Progenitor cell of endocrine pancreas (in vitro differentiated cells): ENCODE measurements at places on chromosomes 5 and 9. TPM values are rescaled to one million over a fixed set of nuclear protein-coding genes. Genes with fewer than 3 reads are reported as not detected.

The HRCT1 gene
- total RNA-seq, result not detected in 2 replicates

DNA sequence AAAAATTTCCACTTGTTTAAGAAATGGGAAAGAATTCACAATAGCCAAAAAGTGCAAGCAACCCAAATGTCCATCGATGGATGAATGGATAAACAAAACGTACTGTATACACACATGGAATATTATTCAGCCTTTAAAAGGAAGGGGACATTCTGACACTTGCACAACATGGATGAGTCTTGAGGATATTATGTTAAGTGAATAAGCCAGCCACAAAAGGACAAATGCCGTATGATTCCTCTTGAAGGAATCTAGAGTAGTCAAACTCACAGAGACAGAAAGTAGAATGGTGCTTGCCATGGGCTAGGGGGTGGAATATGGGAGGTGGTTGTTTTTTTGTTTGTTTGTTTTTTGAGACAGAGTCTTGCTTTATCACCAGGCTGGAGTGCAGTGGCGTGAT lies 3.8 kb upstream of the ATP6V0E1 start:
- H3K36me3 ChIP-seq, result no peaks in the 10 kb centered on the region
- H3K4me1 ChIP-seq, result peaks cover 4% of the 10 kb centered on the region
- no peak overlapping the region for H3K27ac ChIP-seq
- peaks cover 18% of the 10 kb centered on the region for H3K27me3 ChIP-seq

- H3K36me3 ChIP-seq, result peaks cover 3% of the 10 kb centered on the region
- no peak for DNase-seq
- peak overlapping the region; percentile 84 for H3K4me3 ChIP-seq
- peaks cover 34% of the 10 kb centered on the region for H3K4me1 ChIP-seq
Measured at GRCh38 chr9:88387552-88388202, 567 bp upstream of the SPIN1 start.

DNA sequence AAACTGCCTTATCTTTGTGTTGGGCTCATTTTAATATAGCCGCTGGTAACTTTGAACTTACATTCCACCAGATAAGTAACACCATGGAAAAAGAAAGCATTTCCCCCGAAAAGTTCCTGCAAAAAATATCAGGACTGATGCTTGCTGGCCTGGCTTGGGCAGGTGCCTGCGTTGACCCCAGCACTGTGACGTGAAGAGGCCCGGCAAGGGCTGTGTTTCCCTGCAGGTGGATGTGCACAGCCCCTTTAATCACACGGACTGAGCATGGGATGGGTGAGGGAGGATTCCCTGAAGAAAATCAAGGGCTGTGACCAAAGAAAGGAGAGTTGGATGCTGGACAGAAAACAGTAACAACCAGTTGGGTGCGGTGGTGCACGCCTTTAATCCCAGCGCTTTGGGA lies 138.2 kb downstream of the NSG2 start:
- H3K27ac ChIP-seq, result no peak overlapping the region
- H3K36me3 ChIP-seq, result no peaks in the 10 kb centered on the region

- no peak for DNase-seq
- no peak overlapping the region for H3K4me3 ChIP-seq
- no peaks in the 10 kb centered on the region for H3K36me3 ChIP-seq
- no peaks in the 10 kb centered on the region for H3K27me3 ChIP-seq
- peak overlapping the region; percentile 11 for H3K27ac ChIP-seq
Measured at GRCh38 chr5:32487424-32487823, 42.9 kb upstream of the ZFR start.

DNA sequence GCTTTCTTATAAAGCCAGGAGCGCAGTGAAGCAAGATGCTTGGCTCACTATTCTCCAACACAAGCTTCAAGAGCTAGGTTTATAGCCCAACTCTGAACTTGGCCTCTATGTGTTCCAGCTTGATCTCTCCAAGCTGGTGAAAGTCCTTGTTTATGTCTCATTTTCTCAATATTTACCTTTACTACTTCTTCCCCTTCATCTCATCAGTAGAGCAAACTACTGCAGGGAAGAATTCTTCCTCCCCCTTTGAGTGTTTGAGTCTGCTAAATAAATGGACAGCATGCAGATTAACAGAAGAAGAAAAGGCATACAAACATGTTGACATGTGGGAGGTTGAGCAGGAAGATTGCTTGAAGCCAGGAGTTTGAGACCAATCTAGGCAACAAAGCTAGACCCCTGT lies 460.7 kb downstream of the ZNF608 start:
- H3K4me1 ChIP-seq, result peaks cover 18% of the 10 kb centered on the region
- H3K27ac ChIP-seq, result no peak overlapping the region
- DNase-seq, result no peak
- no peaks in the 10 kb centered on the region for H3K36me3 ChIP-seq
- no peaks in the 10 kb centered on the region for H3K27me3 ChIP-seq
- H3K4me3 ChIP-seq, result no peak overlapping the region

DNA sequence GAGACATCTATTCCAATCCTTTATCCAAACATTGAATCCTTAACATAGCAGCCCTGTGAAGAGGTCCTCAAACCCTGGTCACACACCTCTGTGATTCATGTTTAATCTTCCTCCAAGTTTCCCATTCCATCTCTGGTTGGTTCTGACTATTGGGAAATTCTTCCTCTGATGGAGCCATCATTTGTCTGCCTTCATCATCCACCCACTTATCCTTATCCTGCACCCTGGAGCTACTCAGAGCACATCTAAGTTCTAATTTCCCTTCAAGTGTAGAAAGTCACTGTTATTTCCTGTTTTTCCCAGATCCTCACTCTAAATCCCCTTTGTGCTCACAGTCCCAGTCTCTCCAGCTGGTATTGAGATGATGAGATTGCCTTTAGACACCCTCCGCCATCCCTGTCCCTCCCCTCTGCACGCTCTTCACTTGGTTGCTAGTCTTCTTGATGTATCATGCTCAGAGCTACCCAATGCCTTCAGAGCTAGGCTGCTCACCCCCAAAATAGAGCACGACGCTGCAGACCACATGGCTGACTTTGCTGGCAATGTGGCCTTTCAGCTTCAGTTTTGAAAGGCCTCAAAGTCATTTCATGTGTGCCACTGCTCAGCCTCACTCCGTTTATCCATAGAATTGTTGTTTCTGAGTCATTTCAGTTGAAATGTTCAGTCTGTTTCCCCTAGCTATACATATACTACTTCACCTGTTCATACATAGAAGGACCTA lies 154.3 kb downstream of the PALM2AKAP2 start:
- H3K4me1 ChIP-seq, result no peaks in the 10 kb centered on the region
- DNase-seq, result no peak
- H3K36me3 ChIP-seq, result no peaks in the 10 kb centered on the region
- H3K4me3 ChIP-seq, result no peak overlapping the region

DNA sequence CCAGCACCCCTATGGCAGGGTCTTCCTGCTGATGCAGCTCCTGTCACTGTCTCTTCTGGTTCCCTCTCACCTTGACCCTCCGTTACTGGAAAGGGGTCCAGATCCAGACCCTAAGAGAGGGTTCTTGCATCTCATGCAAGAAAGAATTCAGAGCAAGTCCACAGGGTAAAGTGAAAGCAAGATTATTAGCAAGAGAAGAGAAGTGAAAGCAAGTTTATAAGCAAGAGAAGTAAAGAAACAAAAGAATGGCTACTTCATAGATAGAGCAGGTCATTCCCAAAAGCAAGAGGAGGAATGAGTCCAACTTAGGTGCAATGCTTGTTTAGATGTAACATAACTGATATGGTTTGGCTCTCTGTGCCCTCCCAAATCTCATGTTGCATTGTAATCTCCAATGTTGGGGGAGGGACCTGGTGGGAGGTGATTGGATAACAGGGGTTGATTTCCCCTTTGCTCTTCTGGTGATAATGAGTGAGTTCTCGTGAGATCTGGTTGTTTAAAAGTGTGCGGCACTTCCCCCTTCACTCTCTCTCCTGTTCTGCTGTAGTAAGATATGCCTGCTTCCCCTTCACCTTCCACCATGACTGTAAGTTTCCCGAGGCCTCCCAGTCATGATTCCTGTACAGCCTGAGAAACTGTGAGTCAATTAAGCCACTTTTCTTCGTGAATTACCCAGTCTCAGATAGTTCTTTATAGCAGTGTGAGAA lies 183.3 kb downstream of the MED10 start:
- H3K27me3 ChIP-seq, result peaks cover 3% of the 10 kb centered on the region
- no peak for DNase-seq

DNA sequence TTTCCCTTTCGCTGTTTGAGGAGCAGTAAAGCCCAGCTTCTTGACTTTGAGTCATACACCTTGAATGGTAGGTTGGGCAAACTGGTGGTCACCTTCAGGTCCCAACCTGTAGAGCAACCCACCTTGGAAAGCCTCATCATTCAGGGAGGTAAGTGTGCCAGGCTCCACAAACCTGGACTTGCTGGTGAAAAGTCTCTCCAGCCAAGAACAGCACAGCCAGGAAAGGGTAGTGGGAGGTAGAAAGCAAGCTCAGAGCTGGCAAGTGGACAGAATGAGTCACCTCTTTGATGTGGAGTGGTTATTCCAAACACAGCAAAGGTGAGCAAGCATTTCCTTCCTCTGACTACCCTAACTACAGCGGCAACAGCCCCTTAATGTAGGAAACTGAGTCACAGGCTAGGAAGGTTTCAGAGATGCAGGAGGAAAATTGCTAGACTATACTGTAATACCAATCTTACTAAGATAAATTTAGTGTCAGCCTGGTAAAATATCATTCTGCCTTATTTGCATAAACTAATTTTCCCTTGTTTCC lies 117.5 kb upstream of the MTAP start:
- H3K36me3 ChIP-seq, result no peaks in the 10 kb centered on the region
- no peak overlapping the region for H3K27ac ChIP-seq
- H3K27me3 ChIP-seq, result no peaks in the 10 kb centered on the region
- no peak for DNase-seq
- no peaks in the 10 kb centered on the region for H3K4me1 ChIP-seq

DNA sequence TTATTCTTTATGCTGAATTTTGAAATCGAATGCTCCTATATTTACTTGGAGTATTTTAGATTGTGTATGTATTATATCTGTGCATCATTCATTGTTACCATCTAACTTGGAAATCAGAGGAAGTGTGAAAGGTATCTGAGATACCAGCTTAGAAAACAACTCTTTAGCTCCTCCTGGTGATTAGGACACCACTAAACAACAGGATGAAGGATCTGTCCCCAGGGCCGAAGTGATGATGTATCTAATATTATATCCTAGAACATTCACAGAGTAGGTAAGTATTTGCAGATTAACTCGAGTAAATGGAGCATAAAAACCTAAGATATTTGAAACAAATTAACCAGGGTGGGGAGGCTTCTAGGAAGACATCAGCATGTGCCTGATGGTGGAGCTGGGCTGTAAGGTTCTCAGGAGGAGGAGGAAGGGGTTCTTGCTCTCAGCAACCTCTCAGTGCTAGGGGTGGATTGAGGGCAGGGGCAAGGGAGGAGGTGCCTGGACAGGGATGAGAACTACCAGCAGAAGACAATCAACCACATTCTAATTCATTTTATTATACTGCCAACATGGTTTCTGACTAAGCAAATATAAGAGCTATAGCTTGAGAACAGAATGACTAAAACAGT lies 2.6 kb upstream of the NFIL3 start:
- H3K27ac ChIP-seq, result no peak overlapping the region
- no peak overlapping the region for H3K4me3 ChIP-seq

DNA sequence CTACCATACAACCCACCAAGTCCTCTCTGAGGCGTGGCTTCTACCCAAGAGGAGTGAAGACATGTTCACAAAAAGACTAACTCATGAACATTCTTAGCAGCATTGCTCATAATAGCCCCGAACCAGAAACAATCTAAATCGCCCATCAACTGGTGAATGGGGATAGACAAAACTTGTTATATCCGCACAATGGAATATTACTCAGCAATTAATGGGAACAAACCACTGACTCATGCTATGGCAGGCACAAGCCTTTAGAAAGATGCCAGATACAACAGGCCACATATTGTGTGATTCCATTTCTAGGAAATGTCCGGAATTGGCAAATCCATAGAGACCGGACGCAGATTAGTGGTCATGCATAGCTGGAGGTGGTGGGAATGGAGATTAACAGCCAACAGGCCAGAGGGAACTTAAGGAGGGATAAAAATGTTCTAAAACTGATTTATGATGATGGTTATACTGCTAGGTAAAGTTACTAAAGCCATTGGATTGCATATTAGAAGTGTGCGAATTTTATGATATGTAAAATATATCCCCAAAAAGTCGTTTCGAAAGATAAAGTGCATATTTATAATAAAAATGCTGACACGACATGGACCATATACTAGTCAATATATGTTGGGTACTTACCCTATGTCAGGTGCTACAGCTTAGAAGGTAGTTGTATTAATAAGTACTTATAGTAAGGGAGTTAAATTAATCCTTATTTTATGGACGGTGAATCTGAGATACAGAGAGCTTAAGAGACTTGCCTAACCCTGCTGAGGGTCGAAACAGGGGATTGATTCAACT lies 55.4 kb downstream of the LHX2 start:
- no peak overlapping the region for H3K4me3 ChIP-seq
- H3K36me3 ChIP-seq, result no peaks in the 10 kb centered on the region
- no peak for DNase-seq
- no peak overlapping the region for H3K27ac ChIP-seq
